ENCODE measurements at places on chromosomes 5 and 9. TPM values are rescaled to one million over a fixed set of nuclear protein-coding genes. Genes with fewer than 3 reads are reported as not detected.
A peak's percentile ranks its signal among the peaks of the same experiment; 100 is the strongest.

DNA sequence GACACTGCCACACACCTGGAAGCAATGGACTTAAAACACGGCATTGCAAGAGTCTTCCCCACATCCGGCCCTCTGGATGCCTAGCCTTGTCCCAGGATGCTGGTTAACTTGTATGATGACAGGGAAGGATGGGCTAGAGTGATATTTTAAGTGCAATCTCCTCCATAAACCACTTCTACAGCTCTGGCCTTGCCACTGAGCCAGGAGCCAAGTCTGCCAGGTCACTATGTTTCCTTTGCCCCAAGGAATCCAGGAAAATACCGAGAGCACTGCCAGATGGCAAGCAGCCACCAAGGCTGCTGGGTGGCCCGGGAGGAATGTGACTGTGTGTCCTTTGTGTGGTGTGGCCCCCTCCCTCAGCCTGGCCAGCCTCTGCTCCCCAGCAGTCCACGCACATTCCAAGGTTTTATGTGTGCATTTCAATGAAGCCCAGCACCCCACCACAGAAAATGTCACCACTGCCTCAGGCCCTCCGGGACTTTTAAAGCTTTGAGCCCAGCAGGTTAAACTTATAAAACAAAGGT is 106.0 kb downstream of the FRMD3 start:
- DNase-seq: peak; percentile 87

The ZNF883 gene
- total RNA-seq: 6.8 TPM

DNA sequence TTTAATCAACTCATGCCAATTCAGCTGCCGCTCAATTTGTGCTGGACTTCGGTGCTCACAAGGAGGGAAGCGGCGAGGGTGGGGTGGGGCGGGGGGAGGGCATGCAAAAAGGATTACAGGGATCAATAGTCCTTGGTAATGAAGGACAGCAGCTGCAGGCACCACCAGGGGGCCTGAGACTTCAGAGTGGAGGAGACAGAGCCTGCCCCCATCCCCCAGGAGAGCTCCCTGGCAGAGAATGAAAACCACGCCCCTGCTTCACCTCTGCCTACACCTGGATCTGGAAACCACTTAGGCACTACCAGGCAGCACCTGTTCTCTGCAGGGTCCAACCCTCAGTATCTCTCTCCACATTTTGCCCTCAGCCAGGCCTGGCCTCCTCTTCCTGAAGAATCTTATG is 155.6 kb downstream of the TRIM32 start:
- DNase-seq: no peak

GRCh38 chr9:108636013-108636412 is 219.8 kb downstream of the ACTL7B start:
- no peak for DNase-seq

- DNase-seq: no peak
These were observed 35.0 kb upstream of the ARAP3 start for GRCh38 chr5:141717043-141717442.

The DIRAS2 gene
- 3.6 TPM for total RNA-seq

The SLC36A3 gene
- total RNA-seq: not detected

The KCNMB1 gene
- total RNA-seq: not detected

DNA sequence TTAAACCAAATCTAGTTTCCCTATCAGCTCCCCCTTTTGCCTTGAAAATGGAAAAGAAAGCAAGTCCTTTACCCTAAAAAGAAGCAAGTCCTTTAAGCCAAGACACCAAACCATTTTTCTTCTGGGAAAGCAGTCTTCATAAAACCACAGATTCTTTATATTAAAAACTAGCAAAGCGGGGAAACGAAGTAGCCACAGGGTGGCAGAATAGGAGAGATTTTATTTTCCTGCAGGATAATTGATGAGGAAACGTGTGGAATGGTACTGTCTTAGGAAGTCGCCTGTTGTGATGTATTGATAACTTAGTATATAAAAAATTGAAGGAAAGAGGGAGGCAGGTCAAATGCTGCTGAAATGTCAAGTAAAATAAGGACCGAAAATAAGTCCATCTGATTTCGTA is 41.1 kb downstream of the ZNF883 start:
- no peak for DNase-seq

DNA sequence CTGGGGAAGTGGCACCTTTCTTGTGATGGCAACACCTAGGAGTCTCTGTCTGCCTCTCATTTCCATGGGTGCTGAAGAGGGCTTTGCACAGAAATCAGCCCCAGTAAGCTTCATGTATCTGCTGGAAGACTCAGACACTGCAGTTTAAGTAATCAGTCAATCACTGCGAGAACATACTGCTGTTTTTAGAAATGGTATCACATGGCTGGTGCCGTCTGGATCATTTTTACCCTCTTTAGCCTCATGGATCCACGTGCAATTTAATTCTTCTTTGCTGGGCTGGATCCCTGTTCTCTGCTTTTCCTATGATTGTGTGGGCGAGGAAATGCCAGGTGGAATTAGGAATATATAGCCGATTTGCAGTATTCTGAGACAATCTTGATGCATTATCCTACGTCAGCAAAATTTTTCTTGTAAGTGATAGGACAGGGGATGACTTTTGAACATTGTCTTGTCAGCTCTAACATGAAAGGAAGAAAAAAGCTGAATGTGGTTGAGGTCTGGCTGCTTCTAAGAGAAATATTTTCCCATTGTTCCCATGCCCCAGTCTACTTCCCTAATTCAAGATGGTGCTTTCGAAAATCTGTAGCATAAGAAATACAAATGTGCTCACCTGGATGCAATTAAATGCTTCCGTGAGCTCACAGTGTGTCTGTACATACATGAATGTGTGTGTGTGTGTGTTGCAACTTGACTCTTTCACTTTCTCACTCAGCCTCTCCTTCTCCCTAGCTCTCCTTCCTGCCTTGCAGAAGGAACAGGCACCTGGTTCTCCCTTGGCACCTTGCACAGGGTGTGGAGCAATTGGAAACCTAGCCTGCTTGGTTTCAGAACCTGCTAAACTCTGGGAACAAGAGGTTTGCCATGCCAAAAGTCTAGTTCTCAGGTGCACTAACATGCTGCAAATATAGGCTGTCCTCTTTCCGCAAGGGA is 281.6 kb downstream of the NTRK2 start:
- DNase-seq: no peak

DNA sequence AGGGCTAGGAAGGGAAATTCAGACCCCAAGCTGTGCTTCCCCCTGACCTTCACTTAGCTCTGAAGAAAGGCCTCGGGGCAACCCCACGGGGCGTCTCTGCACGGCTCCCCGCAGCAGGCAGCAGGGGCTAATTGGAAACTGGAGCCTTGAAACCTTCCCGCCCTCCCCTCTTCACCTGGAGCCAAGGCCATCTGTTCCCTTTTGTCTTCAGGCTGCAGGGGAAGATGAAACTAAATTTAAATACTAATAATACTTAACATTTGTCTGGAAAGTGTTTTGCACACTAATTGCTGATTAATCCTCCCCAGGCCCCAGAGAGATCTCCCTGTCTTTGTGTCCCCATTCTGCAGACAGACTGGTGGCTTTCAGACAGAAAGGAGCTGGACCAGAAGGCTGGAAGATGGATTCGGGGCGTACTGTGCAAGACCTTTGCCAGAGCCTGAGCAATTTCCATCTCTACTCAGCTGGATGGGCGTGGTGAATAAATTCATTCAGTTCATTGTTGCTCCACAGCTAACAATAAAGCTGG is 34.1 kb upstream of the CPLX2 start:
- DNase-seq: no peak

DNA sequence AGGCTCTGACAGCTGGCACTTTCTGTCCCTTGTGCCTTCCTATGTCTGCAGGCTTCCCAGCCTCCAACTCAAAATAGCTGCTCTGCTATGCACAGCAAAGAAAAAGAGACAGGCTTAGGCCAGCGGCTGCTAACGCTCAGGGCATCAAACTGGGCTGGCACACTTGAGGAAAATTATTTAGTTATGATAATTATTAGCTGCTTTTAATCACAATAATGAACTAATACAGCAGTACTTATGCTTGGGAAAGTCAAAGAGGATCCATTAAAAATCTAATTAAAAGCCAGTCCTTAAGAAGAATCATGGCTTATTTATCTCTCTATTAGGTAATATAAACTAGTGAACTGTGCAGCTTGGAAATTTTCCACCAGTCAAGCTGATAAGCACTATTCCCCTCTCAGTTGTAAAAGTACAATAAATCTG is 233.2 kb downstream of the SLIT3 start:
- DNase-seq: no peak

GRCh38 chr5:112346411-112347044 is 72.5 kb downstream of the EPB41L4A start:
- DNase-seq: no peak

The NR5A1 gene
- total RNA-seq: not detected

- DNase-seq: peak; percentile 52
These were observed 3.5 kb upstream of the PDLIM7 start for GRCh38 chr5:177500685-177501522.

DNA sequence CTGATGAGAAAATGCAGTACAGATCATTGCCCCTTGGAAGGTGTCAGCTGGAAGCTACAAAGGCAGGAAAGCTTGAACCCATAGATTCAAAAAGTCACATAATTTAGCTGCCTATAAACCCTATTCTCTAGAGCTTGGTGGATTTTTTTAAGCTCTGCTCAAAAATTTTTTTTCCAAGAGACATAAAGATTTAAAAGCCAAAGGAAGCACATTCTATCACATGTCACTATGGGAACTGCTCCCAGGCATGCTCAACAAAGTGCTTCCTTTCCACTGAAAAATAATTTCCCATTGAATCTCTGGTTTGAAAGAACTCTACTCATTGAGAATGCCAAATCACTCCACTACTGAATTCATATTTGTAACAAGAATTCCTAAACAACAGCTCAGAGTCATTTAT is 419.8 kb downstream of the CETN3 start:
- DNase-seq: no peak

DNA sequence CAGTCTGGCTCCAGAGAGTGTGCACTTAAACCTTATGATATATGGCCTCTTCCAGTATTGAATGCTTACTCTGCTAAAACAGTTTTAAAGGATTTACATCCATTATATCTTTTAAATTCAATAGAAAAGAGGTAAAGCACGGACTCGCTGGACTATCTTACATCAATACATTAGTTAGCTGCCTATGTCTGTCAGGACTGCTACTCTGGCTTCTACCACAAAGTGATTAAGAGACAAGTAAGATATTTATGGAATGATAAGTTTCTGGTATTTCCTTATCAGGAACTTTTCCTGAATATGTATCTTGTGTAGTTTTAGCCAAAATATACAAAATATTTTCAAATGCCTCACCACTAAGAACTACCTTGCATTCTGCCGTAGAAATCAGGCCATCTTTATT is 295.1 kb downstream of the ISL1 start:
- no peak for DNase-seq

GRCh38 chr9:83701286-83701685 is 6.5 kb downstream of the UBQLN1 start:
- no peak for DNase-seq

DNA sequence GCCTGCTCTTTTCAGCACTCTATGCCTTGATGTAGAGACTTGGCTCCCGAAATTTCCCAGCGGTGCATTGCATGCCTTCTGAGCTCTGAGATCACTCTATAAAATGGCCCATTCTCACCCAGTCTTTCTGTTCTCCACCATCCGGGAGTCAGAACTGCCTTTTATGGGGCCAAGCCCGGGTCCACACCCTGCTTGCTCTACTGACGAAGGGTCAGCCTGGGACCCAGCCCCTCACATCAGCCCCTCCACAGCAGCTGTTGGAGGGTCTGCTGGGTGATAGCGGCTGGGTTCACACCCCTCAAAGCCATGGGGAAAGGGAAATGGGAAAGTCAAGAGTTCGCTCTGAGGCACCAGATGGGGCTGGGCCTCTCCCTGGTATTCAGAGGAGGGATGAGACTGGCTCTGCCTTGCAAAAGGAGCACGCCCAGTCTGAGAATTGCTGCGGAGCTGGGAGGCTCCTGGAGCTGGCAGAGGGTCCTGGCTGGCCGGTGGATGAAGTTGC is 66.0 kb upstream of the ORM1 start:
- DNase-seq: no peak

The ANKRD31 gene
- total RNA-seq: 0.25 TPM

DNA sequence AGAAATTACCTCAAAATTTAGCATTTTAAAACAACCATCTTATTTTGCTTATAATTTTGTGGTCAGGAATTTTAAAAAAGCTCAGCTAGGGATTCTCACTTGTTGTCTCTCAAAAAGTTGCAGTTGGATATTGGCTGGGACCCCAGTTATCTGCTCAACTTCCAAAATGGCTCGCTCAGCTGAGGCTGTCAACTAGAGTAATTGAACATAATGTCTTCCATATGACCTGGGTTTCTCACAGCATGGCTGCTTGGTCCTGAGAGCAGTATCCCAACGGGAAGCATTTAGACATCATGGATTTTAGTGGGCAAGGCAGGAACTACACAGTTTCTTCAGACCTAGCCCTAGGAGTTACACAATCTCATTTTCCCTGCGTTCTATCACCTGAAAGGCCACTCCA is 63.6 kb upstream of the SPEF2 start:
- DNase-seq: no peak

The DMGDH gene
- 4.5 TPM for total RNA-seq

The BAAT gene
- 0.94 TPM for total RNA-seq

DNA sequence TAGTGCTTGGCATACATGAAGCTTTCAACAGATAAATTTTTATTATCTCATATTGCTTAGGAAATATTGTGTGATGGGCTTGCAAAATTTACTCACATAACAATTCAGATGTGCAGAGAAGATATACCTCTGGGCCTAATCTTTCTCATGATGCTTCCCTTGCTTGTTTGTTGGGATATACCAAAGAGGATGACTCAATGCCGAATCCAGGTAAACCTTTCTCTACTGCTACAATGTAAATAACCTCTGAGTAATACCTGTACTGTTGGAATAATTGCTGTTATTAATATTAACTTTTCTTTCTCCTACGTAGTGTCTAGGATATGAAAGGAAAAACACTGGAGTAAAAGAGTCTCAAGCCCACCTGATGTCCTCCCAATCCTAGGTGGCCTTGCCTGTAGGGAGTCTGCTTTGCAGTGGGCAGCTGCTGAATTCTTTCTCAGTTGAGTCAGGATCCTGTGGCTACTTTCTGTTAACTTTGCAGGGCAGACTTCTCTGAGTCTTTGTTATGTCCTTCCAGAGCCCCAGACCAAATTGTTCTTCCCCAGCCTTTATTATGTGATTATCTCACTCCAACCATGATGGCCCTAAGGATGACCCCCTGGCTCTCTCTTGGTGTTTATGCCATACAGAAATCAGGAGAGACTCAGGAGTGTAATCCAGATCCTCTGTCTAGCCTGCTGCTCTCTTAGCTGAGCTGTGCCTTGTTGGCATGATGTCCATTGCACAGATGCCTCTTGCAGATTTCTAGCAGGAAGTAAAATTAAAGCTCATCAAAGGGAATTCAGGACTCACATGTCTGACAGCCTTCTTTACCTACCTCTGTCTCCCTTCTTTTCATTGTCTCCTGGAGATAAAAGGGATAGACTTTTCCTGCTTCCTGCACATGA is 208.1 kb downstream of the SNX18 start:
- peak; percentile 27 for DNase-seq
